PC-3 (cell line): ENCODE measurements at places on chromosomes 1 and 21. TPM values are rescaled to one million over a fixed set of nuclear protein-coding genes. Genes with fewer than 3 reads are reported as not detected.
A peak's percentile ranks its signal among the peaks of the same experiment; 100 is the strongest.

GRCh38 chr1:75908717-75909152 lies 23.5 kb downstream of the ASB17 start:
- DNase-seq = peak; percentile 69

GRCh38 chr21:16198546-16198945 lies 468.8 kb downstream of the USP25 start:
- no peak for DNase-seq

DNA sequence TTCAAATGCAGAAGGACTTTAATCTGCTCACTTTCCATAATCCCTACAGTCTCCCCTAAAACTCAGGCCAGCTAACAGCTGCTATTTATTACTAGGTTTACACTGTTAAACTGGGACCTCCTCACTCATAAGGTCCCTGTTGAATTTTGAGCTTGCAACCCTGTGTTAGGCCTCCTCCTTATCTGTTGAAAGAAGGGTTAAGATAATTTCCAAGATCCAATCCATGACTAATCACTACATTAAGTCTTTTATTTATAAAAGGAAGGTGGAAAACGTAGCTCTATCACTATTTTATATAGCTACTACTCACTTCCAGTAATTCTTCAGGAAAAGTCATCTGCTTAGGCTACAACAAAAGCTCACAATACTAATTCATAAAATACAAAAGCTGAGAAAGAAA lies 79.5 kb downstream of the EVI5 start:
- DNase-seq = no peak

DNA sequence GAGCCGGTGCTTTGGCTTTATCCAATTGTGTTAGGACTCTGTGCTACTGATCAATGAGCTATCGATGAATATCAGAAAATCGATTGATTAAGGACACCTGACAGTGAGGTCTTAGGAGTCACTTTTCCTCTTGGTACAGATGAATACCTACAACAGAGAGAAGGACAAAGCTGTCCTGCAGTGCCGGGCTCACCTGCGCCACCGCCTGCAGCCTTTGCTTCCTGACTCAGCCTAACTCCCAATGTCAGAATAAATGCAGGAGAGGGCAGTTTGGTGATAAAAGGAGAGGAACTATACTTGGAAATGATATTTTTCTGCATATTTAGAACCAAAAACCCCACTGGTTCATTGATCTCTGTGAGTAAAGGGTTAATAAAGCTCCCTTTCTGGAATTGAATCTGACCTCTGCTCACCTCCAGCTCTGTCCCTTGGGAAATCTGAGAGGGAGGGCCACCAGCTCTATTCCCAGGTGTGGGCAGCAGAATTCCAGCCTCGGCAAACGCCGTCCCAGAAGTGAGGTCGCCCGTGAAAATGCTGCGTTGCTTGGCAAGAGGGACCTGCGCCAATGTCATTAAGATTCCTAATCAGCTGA lies 39.3 kb downstream of the POFUT2 start:
- no peak for DNase-seq

DNA sequence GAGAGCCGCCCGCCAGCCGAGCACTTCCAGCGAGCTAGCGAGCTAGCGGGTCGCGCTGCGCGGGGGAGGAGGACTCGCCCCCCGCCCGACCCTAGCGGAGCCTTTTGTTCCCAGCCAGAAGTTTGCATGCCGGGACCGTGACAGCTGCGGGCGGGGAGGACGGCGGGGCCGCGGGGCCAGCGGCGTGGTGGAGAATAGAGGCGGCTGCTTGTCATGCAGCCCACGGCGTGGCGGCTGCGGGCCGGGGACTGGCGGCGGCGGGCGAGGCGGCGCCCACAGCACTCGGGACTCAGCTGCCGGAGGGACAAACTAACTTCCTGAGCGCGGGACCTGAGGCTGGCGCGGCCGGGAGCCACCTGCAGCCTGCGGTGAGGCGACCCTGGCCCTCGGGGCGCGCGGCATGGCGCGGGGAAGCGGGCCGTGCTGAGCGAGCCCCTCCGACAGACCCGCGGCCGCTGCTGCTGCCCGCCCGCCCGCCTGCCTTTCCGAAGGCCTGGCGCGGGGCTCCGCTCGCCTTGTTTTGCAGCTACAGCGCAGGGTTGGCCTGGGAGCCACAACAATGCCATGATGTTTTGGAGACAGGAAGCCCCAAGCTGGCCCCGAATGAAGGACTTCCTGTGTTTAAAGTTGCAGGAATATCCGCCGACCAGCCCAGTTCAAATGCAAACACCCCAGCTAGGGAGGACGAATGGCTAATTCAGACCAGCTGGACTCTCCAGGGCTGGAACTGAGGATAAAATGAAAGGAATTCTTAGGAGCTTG lies 82.2 kb upstream of the BMP8A start:
- peak; percentile 47 for DNase-seq

DNA sequence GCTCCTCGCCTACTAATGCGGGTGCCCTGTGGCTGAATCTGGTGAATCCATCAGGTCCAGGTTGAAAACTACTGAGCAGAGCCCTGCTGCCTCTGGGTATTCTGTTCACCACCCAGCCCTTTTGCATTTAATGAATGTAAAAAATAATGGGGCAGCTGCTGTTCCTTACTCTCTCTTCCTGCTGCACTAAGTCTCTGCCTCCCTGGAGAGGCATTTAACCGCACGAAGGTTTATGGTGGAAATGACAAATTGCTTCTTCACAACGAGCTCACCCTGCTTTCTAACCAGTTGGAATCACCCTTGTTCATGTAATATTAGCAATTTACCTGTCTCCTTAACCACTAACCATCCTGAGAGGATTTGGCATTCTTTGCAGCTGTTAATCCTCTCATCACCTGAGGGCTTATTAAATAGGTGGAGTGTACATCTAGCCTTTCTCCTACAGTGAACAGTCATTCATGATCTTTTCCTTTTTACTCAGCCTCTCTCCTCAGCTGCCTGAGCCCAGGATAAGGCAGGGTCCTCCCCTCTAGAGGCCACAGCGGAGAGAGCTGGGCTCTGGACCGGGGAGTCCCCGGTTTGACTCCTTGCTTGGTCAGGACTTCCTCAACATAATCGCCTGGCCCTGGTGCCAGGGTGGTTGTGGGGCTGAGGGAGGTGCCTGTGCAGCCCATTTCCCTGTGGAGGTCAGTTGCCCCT lies 97.6 kb downstream of the NOS1AP start:
- DNase-seq = no peak

DNA sequence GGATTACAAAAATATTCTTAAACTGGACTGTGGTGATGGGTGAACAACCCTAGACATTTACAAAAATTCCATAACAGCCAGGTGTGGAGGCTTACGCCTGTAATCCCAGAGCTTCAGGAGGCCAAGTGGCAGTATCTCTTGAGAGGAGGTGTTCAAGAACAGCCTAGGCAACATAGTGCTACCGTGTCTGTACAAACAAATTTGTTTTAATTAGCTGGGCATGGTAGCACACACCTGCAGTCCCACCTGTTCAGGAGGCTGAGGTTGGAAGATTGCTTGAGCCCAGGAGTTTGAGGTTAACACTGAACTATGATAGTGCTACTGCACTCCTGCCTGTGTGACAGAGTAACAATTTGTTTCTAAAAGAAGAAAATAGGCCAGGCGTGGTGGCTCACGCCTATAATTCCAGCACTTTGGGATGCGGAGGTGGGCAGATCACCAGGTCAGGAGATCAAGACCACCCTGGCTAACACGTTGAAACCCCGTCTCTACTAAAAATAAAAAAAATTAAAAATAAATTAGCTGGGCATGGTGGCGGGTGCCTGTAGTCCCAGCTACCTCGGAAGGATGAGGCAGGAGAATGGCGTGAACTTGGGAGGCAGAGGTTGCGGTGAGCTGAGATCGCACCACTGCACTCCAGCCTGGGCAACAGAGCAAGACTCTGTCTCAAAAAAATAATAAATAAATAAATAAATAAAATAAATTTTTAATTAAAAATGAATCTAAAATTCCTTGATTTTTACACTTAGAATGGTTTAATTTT lies 37.1 kb downstream of the ARID4B start:
- DNase-seq = no peak

GRCh38 chr21:46065215-46065913 lies 32.5 kb upstream of the COL6A2 start:
- peak; percentile 34 for DNase-seq

DNA sequence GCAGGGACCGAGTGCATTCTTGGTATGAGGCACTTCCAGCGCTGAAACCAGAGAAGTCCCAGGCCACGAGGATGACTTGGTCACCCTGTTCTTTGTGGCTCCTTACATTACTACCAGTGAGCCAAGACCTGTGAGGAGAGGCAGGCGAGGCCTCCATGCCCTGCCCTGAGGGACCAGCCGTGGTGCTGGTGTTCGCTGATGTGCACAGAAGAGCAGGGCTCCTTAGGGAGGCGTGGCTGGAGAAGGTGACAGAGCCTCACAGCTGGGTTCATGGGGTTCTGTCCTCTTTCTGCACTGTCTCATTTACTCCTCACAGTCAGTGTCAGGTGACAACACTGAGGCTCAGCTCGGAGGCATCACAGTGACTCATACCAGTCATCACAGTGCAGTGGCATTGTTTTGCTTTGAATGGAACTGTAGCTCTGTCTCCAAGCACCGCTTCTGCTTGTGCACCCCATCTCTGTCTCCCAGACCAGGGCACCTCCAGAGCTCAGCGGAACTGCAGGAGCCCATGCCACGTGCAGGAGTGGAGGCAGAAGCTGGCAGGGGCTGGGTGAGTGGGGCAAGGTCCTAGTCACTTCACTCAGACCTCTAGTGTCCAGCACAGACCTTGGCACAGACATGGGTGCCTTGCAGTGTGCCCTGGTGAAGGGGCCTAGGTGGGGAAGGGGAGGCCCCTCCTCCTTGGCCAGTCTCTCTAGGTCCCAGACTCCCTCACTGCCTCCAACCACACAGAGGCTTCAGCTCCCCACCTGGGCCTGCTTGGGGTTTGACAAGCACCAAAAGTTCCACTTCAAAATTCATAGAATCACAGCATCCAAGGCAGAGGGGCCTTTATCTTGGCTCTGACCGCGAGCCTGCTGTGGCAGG lies 310.9 kb downstream of the MATN1 start:
- DNase-seq = no peak

DNA sequence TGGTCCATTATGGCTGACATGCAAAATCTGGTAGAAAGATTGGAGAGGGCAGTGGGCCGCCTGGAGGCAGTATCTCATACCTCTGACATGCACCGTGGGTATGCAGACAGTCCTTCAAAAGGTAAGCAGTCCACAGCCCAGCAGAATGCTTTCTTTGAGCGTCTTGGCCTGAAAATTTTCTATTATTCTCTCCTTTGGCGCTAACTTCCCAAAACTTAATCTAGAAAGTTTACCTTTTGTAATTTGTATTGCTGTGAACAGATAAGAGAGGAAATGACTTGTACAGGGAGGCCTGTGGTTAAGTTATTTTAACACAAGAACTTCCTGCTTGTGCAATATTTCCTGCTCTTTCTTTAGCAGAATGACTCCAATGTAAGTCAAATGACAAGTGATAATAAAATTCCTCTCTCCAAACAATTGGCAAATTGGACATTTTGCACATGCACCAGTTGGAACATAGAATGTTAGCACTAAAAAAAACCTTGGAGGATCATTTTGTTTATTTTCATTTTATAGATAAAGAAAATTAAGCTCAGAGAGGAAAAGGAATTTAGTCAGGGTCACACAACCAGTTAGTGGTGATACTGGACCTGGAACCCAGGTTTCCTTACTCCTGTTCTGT lies 18.9 kb downstream of the CAP1 start:
- DNase-seq = peak; percentile 76

GRCh38 chr1:59062743-59063142 lies 234.2 kb upstream of the FGGY start:
- peak; percentile 66 for DNase-seq

ATP5PO gene
- total RNA-seq = 288 and 386 TPM in 2 replicates

CCDC30 gene
- 0.46 and 0.58 TPM in 2 replicates for total RNA-seq

BRINP2 gene
- total RNA-seq = 2.6 and 3.7 TPM in 2 replicates

UBASH3A gene
- 1.0 TPM in 1 of 2 replicates, not detected in the other for total RNA-seq

NEK2 gene
- total RNA-seq = 42.7 and 47.5 TPM in 2 replicates

CYP2J2 gene
- total RNA-seq = 0.44 and 0.75 TPM in 2 replicates
